ENCODE measurements at places on chromosomes 2 and 18.

DNA sequence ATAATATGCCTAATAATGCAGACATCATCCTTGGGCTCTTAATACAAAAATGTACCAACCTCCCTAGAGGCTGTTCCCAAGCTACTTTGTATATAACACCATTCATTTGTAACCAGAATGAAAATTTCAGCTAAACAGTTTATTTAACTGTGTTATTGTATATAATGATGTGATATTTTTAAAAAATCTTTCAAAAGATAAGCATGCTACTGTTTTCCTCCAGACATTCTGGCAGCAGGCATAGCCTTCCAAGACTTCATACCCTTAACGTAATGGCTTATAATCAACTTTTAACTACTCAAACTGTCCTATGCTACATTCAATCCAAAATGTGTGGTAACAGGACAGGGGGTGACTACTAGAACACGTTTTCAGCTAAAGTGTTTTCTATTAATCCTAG, 21.2 kb downstream of the CFAP221 start:
- H3K27me3 ChIP-seq = no peaks in the 10 kb centered on the region
- H3K4me3 ChIP-seq = no peak overlapping the region
- H3K4me1 ChIP-seq = no peaks in the 10 kb centered on the region
- DNase-seq = no peak

DNA sequence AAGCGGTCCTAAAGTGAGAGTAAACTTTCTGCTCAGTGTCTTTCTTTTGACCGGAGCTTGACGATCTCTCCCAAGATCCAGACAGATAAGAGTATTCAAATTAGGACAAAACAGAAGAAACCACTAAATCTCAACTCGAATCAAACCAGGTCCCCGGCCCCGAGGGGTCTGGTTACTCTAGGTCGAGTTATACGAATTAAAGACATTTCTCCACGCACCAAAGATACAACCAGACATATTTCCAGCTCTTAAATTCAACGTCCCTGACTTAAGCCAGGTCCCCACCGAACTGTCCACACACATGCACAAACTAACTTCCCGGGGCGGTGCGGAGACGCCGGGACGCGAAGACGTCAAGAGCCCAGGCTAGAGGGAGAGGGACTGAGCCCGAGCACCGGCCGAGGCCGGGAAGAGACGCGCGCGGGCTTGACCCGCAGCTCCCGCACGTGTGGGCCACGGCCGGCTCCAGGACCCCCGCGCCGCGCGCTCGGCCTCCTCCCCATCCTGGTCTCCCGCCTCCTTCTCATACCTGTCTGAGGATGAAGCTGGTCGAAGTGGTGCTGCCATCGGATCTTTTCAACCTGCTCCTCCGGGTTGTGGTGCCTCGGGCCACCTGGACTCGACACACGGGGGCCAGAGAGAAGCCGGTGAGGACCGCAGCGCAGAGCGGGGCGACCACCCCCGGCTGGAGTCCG, 896 bp downstream of the CACNB4 start:
- peak overlapping the region; percentile 48 for H3K4me3 ChIP-seq
- peaks cover 28% of the 10 kb centered on the region for H3K4me1 ChIP-seq
- peak overlapping the region; percentile 2 for H3K27ac ChIP-seq
- no peaks in the 10 kb centered on the region for H3K27me3 ChIP-seq

DNA sequence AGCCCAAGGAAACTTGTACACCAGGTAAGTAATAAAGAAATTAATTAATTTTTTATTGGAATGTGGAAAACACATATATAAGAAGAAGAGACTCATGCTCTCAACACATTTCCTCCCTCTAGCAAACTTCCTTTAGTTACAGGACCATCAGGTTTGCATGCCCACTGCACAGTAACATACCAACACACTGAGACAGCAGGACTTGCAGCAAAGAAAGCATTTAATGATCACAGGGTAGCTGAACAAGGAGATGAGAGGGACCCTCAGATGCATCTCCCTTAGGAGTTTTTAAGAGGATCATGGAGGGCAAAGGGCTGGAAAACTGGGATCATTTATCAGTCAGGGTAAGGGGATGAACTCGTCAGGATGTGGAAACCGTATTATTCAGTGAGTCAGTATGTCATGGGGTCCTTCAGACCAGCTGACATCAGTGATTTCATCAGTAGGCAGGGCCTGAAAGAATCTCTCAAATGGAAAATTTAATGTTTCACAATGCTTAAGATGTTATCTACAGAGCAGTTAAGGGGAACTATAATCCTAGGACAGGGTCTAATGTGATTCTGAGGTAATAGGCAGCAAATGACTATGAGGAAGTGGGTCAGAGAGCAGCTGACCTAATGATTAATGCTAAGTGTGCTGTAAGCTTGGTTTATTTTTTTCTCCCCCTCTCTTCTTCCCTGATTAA, 193.8 kb upstream of the RND3 start:
- no peak overlapping the region for H3K27ac ChIP-seq
- no peaks in the 10 kb centered on the region for H3K36me3 ChIP-seq
- no peak for DNase-seq
- H3K4me3 ChIP-seq = no peak overlapping the region
- no peaks in the 10 kb centered on the region for H3K4me1 ChIP-seq
- no peaks in the 10 kb centered on the region for H3K27me3 ChIP-seq

DNA sequence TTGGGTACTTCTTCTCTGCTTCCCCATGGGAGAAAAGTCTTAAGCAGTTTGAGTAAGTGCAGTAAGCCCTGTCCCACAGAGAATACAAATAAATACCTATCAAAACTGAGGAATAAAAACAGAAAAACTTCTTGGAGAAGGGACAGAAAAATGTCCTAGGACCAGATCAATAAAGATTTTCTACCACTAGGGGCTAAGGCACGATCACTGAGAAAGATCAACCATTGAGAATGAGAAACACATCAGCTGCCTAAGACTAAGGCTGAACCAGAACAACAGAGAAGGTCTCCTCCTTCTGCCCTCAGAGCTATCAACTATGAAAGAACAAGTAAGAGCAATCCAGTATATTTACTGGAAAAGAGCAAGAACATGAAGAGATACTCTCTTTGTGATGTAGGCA, 763.6 kb upstream of the LRRTM1 start:
- no peak overlapping the region for H3K27ac ChIP-seq
- no peaks in the 10 kb centered on the region for H3K4me1 ChIP-seq
- no peaks in the 10 kb centered on the region for H3K27me3 ChIP-seq
- H3K4me3 ChIP-seq = no peak overlapping the region

DNA sequence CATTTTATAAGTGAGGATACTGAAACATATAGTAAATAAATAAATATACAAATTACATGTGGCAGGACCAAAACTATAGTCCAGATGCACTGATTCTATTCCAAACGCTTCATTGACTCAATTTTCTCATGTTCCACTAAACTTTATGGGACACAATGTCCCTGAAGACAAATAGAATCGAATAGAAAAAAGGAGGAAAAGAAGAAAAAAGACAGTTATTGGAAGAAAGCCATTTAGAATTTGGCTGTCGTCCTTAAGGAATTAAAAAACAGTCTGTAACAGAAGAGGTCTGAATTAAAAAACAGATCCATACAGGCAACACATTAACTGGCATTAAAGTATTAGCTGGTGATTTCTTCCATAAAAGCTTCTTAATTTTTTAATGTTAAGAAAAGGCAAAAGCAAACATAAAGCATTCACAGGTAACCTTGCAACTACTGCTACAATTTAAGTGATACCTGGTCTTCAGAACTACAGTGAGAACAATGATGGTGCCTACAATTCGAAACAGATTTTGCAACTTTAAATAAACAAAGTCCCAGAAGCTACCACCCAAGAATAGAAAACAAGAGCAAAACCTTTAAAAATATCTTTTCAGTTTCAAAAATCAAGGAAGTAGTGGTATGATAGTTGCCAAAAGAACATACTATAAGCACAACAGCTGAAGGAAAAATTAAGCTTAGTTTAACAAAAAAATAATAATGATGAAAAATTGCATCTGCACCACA, 17.4 kb upstream of the CHAC2 start:
- H3K4me1 ChIP-seq = peaks cover 1% of the 10 kb centered on the region
- no peak for DNase-seq
- no peaks in the 10 kb centered on the region for H3K36me3 ChIP-seq
- no peaks in the 10 kb centered on the region for H3K27me3 ChIP-seq
- H3K27ac ChIP-seq = no peak overlapping the region

- no peaks in the 10 kb centered on the region for H3K27me3 ChIP-seq
- H3K4me3 ChIP-seq = no peak overlapping the region
- H3K27ac ChIP-seq = no peak overlapping the region
- no peak for DNase-seq
- peaks cover 28% of the 10 kb centered on the region for H3K4me1 ChIP-seq
These were observed 2.9 kb downstream of the TEX261 start for GRCh38 chr2:70991742-70992141.

- H3K36me3 ChIP-seq = no peaks in the 10 kb centered on the region
- no peak for DNase-seq
- H3K27ac ChIP-seq = no peak overlapping the region
- H3K4me3 ChIP-seq = no peak overlapping the region
- no peaks in the 10 kb centered on the region for H3K4me1 ChIP-seq
These were observed 1365.5 kb upstream of the CELF4 start for GRCh38 chr18:38930881-38931753.

GRCh38 chr18:70459731-70460130, 170.9 kb downstream of the SOCS6 start:
- peaks cover 8% of the 10 kb centered on the region for H3K4me1 ChIP-seq
- no peaks in the 10 kb centered on the region for H3K36me3 ChIP-seq
- no peaks in the 10 kb centered on the region for H3K27me3 ChIP-seq

DNA sequence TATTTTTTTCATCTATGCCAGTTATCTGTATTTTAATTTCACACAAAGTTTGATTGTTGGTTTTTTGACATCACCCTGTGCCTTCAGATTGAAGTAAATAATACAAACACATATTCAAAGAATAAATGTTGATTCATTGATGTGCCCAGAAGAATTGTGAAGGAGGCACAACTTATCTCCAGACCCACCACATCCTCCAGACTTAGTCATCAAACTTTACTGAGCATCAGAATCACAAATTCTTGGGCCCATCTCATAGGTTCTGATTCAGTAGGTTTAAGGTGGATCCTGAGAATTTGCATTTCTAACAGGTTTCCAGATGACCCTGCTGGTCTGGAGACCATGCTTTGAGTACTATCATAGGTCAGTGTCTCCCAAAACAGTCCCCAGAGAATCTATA, 82.8 kb upstream of the PIK3C3 start:
- H3K27ac ChIP-seq = no peak overlapping the region
- no peak for DNase-seq
- H3K27me3 ChIP-seq = no peaks in the 10 kb centered on the region
- H3K4me3 ChIP-seq = no peak overlapping the region
- no peaks in the 10 kb centered on the region for H3K4me1 ChIP-seq

DNA sequence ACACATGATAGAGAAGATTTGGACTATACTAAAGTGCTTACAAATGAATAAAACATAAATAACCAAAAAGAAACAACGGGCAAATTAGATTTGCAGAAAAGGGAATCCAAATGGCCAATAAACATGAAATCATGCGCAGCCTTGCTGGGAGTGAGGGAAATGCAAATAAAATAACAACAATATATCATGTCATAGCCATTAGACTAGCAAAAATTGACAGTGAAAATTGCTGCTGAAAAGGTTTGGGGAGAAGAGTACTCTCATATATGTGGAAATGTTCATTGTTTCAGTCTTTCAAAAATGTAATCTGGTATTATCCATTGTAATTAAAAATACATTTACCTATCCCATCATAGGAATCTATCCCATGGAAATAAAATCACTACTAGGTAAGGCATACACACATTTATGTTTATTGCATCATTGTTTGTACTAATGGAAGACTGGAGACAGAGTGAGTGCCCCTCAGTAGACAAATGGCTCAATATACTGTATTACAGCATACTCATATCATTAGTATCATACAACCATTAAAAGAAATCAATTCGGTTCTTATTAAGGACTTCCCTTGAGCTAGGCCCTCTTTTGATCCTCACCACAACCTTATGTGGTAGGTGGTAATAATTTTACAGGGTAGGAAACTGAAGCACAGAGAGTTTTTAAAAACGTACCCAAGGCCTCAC, 94.1 kb upstream of the MSTN start:
- H3K4me1 ChIP-seq = no peaks in the 10 kb centered on the region
- H3K4me3 ChIP-seq = no peak overlapping the region
- no peaks in the 10 kb centered on the region for H3K27me3 ChIP-seq
- H3K36me3 ChIP-seq = no peaks in the 10 kb centered on the region
- H3K27ac ChIP-seq = no peak overlapping the region
- DNase-seq = no peak

DNA sequence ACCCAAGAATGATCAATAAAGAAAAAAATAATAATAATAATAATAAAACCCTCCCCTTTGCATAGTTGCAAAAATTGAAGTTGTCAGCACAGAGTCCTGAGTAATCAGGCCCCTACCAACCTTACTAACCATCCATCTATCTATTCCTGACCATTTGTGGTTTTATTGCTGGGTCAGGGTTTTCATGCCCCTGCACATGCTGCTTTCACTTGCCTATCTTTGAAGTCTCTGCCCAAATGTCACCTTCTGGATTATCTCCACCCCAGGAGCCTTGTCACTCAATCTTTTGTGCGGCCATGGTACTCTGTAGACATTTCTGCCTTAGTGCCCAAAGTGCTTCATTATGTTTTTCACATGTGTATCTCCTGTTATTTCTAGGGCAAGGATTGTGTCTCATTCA, 35.1 kb downstream of the SLC30A6 start:
- H3K27ac ChIP-seq = no peak overlapping the region
- DNase-seq = no peak
- no peaks in the 10 kb centered on the region for H3K4me1 ChIP-seq
- H3K36me3 ChIP-seq = no peaks in the 10 kb centered on the region
- no peaks in the 10 kb centered on the region for H3K27me3 ChIP-seq

- H3K4me1 ChIP-seq = peaks cover 69% of the 10 kb centered on the region
- DNase-seq = no peak
- no peak overlapping the region for H3K4me3 ChIP-seq
- no peaks in the 10 kb centered on the region for H3K36me3 ChIP-seq
- no peak overlapping the region for H3K27ac ChIP-seq
- H3K27me3 ChIP-seq = no peaks in the 10 kb centered on the region
These were observed 16.2 kb downstream of the SH2D6 start for GRCh38 chr2:85434696-85435095.

DNA sequence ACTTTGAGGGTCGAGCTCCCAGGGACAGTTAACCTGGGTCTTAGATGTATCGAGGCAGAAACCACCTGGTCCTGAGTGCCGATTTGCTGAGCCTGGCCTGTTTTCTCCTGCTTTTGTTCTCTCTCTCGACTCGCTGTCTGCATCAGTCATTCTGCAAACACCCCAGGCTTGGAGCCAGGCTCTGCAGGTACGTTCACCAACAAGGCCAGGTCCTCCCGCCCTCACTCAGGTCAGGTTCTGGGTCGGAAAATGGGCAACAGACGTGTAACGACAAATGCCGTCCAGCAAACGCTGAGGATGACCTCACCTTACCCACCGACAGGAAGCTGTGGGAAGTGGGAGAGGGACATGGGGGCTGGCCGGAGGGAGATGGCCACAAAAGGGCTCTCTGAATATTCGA, 57.7 kb upstream of the PXDN start:
- no peak overlapping the region for H3K4me3 ChIP-seq
- no peaks in the 10 kb centered on the region for H3K4me1 ChIP-seq
- DNase-seq = no peak
- no peaks in the 10 kb centered on the region for H3K27me3 ChIP-seq

GRCh38 chr2:159804941-159805340, 6.9 kb upstream of the CD302 start:
- H3K4me1 ChIP-seq = peaks cover 11% of the 10 kb centered on the region
- no peak overlapping the region for H3K27ac ChIP-seq
- no peak overlapping the region for H3K4me3 ChIP-seq
- no peaks in the 10 kb centered on the region for H3K27me3 ChIP-seq
- no peaks in the 10 kb centered on the region for H3K36me3 ChIP-seq

GRCh38 chr2:223727562-223727961, 109.8 kb downstream of the AP1S3 start:
- no peak overlapping the region for H3K27ac ChIP-seq
- peaks cover 5% of the 10 kb centered on the region for H3K4me1 ChIP-seq
- peak; percentile 65 for DNase-seq

All from body of pancreas (tissue), 4 donors.